ENCODE measurements at places on chromosomes 6 and 20. TPM values are rescaled to one million over a fixed set of nuclear protein-coding genes. Genes with fewer than 3 reads are reported as not detected.

The OR2B6 gene
- 1.0 TPM for total RNA-seq

GRCh38 chr20:56088375-56088774 lies 83.1 kb upstream of the CBLN4 start:
- DNase-seq, result no peak

- no peak for DNase-seq
Measured at GRCh38 chr20:58472273-58473018, 42.8 kb downstream of the APCDD1L start.

DNA sequence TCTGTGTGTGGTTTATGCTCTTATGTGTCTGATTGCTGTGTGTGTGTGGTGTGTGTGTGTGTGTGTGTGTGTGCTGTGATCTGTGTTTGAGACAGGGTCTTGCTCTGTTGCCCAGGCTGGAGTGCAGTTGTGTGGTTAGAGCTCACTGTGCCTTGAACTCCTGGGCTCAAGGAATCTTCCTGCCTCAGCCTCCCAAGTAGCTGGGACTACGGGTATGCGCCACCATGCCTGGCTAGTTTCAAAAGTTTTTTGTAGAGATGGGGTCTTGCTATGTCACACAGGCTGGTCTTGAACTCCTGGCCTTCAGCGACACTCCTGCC lies 3.4 kb upstream of the ZNF512B start:
- DNase-seq, result no peak

GRCh38 chr6:76684875-76685274 lies 612.4 kb upstream of the IMPG1 start:
- no peak for DNase-seq

The C6orf163 gene
- 17.4 TPM for total RNA-seq
